ENCODE measurements at places on chromosomes 5 and 9. TPM values are rescaled to one million over a fixed set of nuclear protein-coding genes. Genes with fewer than 3 reads are reported as not detected.

DNA sequence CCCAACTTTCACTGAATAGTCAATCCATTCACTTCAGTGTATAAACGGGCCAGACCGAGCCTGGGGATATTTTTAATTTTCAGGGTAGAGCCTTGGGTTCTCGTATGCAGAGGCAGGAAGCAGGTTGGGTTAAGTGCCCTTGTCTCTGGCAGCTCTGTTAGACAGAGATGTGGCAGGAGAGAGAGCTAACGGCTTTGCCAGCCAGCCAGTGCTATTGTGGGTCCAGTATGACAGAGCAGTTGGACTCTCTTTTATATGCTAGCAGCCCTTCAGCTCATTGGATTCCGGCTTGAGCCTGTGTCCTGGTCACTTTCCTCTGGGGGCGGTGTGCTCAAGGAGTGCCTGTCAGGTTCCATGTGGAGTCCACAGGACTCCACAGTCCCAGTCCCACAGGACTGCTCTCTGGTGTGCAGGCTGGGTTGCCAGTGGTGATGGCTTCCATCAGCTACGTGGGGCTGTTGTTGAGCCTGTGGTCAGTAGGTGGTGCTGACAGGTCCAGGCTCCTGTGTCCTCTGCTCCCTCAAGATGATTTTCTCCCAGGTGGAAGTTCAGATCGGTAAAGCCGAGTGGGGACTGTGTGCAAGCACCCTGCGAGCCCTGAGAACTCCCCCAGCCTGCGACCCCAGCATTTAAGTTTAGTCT lies 14.3 kb downstream of the CLTA start:
- DNase-seq, result no peak

GRCh38 chr5:36383942-36384341 lies 82.2 kb upstream of the RANBP3L start:
- DNase-seq, result no peak

DNA sequence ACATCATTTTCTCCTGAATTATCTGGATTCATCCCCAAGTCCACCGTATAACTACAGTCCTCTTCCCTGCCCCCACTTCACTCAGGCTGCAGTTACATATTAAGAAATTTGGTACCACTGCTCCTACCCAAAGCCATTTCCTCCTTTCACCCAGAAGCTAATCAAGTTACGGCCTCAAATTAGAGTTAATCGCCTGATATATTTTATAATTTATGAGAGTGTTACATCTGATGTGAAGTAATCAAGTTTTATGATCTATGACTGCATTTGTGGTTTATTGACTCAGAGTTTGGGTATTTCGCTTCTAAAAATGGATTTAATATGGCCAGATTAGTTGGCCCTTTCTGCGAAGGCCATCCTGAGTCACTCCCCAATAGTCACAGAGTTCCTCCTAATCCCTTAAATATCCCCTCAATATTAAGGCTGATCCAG lies 223.6 kb upstream of the KIF2A start:
- DNase-seq, result no peak

DNA sequence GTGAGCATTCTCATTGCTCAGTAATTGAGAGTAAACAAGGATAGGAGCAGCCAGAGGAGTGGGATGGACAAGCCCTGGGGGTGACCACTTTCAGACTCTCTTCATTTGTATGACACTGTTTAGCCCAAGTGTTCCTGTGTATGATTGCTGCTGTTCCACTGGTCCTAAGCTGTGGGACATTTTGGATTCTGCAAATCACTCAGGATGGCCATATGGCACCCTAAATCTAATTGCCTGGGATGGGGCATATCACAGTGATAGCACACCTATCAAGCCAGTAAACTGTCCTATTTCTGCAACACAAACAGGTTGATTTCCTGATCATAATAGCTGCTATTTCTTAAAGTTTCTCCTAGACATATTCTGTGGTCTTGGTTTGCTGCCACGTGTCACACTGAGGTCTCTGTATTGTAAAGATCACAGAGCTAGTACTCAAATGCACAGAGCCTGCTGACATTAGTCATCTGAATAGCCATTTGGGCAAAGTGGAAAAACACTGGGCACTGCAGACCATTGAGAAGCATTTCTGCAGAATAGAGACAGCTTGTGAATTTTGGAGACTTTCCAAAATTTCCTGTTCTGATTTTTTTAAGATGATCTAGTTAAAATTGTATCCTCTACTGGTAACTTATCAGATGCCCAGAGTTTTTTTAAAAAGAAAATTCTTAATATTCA lies 320.2 kb downstream of the RFX3 start:
- no peak for DNase-seq

GRCh38 chr9:77916410-77916819 lies 115.2 kb downstream of the GNAQ start:
- no peak for DNase-seq

DNA sequence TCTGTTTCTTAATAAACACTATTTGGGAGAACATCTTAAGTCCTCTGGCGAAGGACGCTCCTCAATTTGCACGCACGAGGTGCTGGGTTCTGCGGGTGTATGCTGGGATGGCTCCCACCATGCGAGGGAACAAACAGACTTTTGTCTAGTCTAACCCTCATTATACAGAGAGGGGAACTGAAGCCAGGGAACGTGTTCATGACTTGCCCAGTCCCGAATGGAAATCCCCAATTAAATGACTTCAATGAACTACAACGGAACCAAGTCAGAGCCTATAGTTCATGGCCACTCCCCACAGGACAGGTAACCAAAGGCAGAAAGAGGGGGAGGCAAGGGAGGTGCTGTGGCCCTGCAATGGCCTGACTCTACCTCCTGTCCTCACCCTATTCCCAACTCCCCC lies 9.3 kb downstream of the TLE1 start:
- DNase-seq, result no peak

The SNX2 gene
- total RNA-seq, result 38.2 TPM

- no peak for DNase-seq
Measured at GRCh38 chr9:128020692-128021091, 39.9 kb upstream of the EEIG1 start.

- no peak for DNase-seq
Measured at GRCh38 chr5:157523976-157524375, 51.6 kb downstream of the ADAM19 start.

The OR1J2 gene
- total RNA-seq, result not detected

Measured in left ventricle myocardium superior (tissue), 1 donor.